ENCODE measurements at places on chromosomes 7 and 10.

DNA sequence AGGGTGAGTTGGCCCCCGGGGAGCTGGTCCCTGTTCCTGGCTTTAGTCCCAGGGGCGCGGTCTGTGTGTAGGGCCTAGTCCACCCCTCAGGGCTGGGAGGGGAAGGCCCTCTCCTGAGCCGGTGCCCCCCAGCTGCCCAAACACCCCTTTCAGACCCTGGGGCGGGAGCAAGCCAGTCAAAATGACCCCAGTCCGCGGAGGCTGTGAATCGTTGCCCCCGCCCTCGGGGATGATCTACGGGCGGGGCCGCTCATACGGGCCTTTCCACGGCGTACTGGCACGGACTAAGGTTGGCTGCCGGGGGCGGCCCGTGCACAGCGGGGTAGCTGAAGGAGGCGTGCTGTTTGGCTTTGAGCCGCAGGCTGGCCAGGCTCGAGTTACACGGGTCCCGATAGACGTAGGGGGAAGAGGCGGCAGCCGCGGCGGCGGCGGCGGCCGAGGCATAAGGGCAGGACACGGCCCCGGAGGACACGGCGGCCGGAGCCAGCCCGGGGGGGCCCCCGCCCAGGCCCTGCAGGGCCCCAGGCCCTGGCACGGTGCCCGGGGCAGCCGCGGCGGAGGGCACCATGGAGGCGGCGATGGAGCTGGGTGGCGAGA, 4.3 kb downstream of the ELOVL3 start:
- H3K27ac ChIP-seq: no peak overlapping the region
- peaks cover 20% of the 10 kb centered on the region for H3K4me1 ChIP-seq
- H3K36me3 ChIP-seq: no peaks in the 10 kb centered on the region

DNA sequence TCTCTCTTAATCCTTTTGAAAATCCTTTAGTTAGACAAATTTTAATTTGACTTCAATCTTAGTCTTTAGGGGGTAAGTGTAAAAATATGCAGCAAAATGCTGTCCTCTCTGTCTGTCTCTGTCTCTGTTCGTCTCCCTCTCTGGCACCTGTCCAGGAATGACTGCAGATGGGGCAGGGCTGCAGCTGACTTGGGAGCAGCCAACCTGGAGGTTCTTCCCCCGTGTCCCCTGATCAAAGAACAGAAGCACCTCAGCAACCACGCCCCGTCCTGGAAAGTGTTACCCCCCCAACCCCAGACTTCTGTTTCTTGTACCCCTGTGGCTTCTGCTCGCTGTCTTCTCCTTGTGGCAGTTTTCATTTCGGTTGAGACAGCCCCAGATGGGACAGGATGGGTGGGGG, 141.6 kb upstream of the NPS start:
- H3K27me3 ChIP-seq: no peaks in the 10 kb centered on the region
- H3K36me3 ChIP-seq: no peaks in the 10 kb centered on the region
- H3K4me3 ChIP-seq: no peak overlapping the region
- DNase-seq: no peak

DNA sequence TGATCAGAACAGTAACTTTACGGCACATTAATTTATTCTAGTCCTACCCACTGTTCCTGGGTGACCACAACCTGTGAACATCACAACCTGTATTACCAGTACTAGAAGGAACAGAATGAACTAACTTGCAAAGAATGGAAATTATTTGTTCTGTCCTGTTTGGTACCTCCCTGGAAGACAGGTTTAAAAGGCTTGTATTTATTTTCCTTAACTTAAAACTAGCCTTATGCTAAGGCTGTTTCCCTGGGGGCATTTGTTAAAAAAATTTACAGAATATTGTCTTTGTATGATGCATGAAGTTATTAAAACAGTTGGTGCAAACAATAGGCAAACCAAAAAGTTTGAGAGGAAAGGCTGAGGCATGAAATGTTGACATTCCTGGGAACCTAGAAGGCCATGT, 132.7 kb downstream of the DNAJC1 start:
- no peaks in the 10 kb centered on the region for H3K27me3 ChIP-seq
- H3K27ac ChIP-seq: no peak overlapping the region
- peaks cover 5% of the 10 kb centered on the region for H3K36me3 ChIP-seq
- H3K4me1 ChIP-seq: no peaks in the 10 kb centered on the region

GRCh38 chr10:122997864-122998263, 10.7 kb downstream of the IKZF5 start:
- H3K36me3 ChIP-seq: peaks cover 12% of the 10 kb centered on the region
- H3K4me1 ChIP-seq: no peaks in the 10 kb centered on the region
- H3K4me3 ChIP-seq: no peak overlapping the region
- H3K27me3 ChIP-seq: no peaks in the 10 kb centered on the region

DNA sequence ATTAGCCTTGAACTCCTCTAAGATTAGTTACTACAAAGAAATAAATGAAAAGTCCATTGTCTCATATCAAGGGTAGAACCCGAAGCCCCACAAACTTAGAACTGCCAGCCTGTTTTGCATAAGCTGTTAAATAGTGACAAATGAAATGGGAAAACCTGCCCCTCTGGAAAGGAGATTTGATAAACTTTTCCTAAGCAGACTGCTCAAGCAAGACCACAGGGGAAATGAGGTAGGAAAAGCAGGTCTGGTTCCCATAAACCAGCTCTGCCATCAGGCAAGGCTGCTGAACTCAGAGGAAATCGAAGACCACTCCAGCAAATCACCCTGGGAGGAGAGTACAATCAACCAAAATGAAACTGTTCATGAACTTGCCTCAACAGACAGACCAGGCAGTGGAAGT, 181.5 kb upstream of the AOAH start:
- H3K27me3 ChIP-seq: no peaks in the 10 kb centered on the region
- no peaks in the 10 kb centered on the region for H3K4me1 ChIP-seq
- no peak overlapping the region for H3K4me3 ChIP-seq
- no peaks in the 10 kb centered on the region for H3K36me3 ChIP-seq
- H3K27ac ChIP-seq: no peak overlapping the region

GRCh38 chr10:126420567-126421300, 32.5 kb upstream of the ADAM12 start:
- no peak for DNase-seq
- H3K36me3 ChIP-seq: no peaks in the 10 kb centered on the region
- H3K27ac ChIP-seq: no peak overlapping the region
- no peak overlapping the region for H3K4me3 ChIP-seq
- no peaks in the 10 kb centered on the region for H3K4me1 ChIP-seq

GRCh38 chr10:16756561-16757221, 60.5 kb downstream of the RSU1 start:
- H3K36me3 ChIP-seq: peaks cover 3% of the 10 kb centered on the region
- no peaks in the 10 kb centered on the region for H3K4me1 ChIP-seq
- DNase-seq: no peak
- H3K4me3 ChIP-seq: no peak overlapping the region
- H3K27ac ChIP-seq: no peak overlapping the region
- no peaks in the 10 kb centered on the region for H3K27me3 ChIP-seq

GRCh38 chr7:96670338-96671289, 39.0 kb downstream of the SEM1 start:
- H3K36me3 ChIP-seq: no peaks in the 10 kb centered on the region
- H3K27ac ChIP-seq: no peak overlapping the region
- no peaks in the 10 kb centered on the region for H3K27me3 ChIP-seq
- DNase-seq: no peak

DNA sequence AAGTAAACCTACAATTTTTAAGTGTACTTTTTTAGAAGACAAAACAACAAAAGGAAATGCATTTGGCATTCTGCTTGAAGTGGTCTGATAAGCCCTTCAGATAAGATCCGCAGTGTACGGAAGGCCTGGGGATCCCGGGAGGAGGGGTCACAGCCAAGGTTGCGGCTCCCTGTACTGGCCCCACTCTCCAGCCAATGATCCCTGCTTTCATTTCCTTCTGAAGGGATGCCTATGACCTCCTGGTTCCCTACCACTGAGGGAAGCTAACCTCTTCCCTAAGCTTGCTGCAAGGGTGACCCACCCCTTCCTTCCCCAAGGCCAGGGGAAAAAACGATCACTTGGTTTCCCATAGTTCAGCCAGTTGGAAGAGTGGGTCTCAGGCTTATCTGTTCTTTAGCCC, 5.3 kb downstream of the DENND2A start:
- H3K4me1 ChIP-seq: peaks cover 8% of the 10 kb centered on the region
- no peak overlapping the region for H3K27ac ChIP-seq
- no peaks in the 10 kb centered on the region for H3K36me3 ChIP-seq
- peaks cover 7% of the 10 kb centered on the region for H3K27me3 ChIP-seq
- H3K4me3 ChIP-seq: no peak overlapping the region

DNA sequence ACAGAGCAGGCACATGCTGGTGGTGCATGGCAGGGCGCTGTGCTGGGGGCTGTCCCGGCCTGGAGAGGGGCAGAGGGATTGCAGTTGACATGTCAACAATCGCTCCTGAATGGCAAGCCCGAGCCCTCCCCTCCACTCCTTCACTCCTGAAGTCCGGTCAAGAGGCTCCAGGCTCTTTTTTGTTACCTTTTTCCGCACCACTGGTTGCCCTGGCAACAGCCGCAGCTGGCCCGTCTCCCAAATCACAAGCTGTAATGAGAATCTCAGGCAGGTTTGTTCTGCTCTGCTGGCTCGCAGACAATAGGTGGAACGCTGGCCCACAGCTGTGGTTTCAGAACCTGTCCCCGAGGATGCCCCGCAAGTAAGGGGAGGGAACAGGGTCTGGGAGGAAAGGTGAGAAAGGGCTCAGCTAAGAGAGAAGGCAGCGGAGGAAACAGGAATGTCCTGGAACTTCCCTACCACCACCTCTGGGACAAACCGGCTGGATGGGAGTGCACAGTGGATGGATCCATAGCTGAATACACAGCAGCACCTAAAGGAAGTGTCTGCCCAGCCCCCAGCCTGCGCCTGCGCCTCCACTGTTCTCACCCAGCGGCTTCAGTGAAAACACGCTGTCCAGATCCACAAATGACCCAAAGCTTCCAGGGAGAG, 58.9 kb downstream of the CALML3 start:
- H3K36me3 ChIP-seq: no peaks in the 10 kb centered on the region
- no peaks in the 10 kb centered on the region for H3K4me1 ChIP-seq
- no peak overlapping the region for H3K4me3 ChIP-seq
- no peak overlapping the region for H3K27ac ChIP-seq
- H3K27me3 ChIP-seq: no peaks in the 10 kb centered on the region

- H3K27ac ChIP-seq: no peak overlapping the region
- H3K36me3 ChIP-seq: no peaks in the 10 kb centered on the region
- no peaks in the 10 kb centered on the region for H3K4me1 ChIP-seq
- H3K27me3 ChIP-seq: no peaks in the 10 kb centered on the region
- H3K4me3 ChIP-seq: no peak overlapping the region
Observed at GRCh38 chr7:120583899-120584586, 273.9 kb downstream of the TSPAN12 start.

- no peak overlapping the region for H3K27ac ChIP-seq
- no peak for DNase-seq
- H3K4me3 ChIP-seq: no peak overlapping the region
- no peaks in the 10 kb centered on the region for H3K27me3 ChIP-seq
Observed at GRCh38 chr10:5428133-5428532, 15.8 kb downstream of the NET1 start.

- H3K27me3 ChIP-seq: no peaks in the 10 kb centered on the region
- H3K36me3 ChIP-seq: peaks cover 27% of the 10 kb centered on the region
- DNase-seq: no peak
- no peak overlapping the region for H3K4me3 ChIP-seq
Observed at GRCh38 chr10:128073890-128074289, 52.3 kb downstream of the MKI67 start.

DNA sequence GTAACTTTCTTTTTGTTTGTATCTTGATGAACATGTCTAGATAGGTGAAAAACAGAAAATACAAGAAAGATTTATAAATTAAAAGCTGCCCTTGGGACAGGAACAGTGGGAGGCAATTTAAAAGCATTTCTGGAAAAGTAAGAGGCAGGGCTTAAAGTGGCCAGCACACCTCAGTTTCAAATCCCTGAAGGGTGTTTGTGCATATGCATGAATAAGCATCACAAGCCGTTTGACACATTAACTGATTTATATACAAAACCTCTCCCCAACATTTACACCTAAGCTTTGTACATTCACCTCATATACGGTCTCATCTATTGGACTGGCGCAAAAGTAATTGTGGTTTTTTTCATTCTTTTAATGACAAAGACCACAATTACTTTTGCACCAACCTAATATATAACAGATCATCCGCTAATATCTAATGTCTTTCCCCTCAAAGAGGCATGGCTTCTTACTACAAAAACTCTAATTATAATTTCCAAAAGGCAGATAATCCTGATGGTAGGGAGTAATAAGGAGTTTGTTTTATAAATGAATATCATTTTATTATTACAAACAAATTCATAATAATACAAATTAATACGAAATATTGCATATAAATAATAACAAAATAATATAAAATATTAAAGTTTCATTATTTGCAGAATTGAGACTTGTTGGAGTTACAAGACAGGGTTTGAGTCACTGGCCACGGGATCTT, 48.3 kb downstream of the LRGUK start:
- no peak overlapping the region for H3K4me3 ChIP-seq
- no peak for DNase-seq
- no peaks in the 10 kb centered on the region for H3K27me3 ChIP-seq
- no peaks in the 10 kb centered on the region for H3K36me3 ChIP-seq
- no peak overlapping the region for H3K27ac ChIP-seq

- no peak overlapping the region for H3K27ac ChIP-seq
- H3K27me3 ChIP-seq: no peaks in the 10 kb centered on the region
- H3K4me1 ChIP-seq: no peaks in the 10 kb centered on the region
- DNase-seq: no peak
- no peaks in the 10 kb centered on the region for H3K36me3 ChIP-seq
- H3K4me3 ChIP-seq: no peak overlapping the region
Observed at GRCh38 chr10:61643316-61643751, 19.4 kb upstream of the CABCOCO1 start.

DNA sequence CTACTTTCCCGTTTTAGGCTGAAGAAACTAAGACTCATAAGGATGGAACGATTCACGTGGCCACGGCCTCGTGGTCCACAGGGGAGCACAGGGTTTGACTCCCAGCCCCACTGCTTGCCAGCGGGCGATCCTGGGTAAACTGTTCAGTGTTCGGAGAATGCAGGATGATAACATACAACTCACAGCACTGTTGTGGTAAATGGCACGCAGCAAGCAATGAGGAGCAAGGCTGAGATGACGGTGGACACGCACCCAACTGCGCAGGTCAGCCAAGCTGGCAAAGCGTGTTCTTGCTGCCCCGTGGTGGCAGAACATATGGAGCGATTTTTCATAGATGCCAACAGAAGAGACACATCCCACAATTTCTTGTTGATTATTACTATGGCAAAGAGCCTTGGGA, 272.7 kb downstream of the DNAJB6 start:
- H3K27me3 ChIP-seq: no peaks in the 10 kb centered on the region
- no peaks in the 10 kb centered on the region for H3K4me1 ChIP-seq
- no peak overlapping the region for H3K27ac ChIP-seq
- no peaks in the 10 kb centered on the region for H3K36me3 ChIP-seq
- DNase-seq: no peak

DNA sequence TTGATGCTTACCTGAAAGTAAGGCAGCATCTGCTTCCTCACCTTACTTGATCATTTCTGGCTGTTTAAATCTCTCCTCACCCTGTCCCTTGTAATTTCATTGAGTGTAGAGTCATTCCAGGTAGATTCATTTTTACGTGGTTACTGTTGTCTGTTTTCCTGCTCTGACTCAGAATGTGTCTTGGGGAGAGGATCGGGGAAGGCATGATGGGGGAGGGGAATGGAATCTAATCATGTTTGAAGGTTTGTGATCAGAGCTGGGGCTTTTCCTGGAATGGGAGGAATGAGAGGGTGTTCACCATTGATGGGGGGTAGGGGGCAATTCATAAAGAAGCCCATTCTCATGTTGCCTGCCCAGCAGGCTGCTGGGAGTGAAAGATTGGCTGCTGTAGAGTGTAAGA, 18.7 kb downstream of the SEC24C start:
- H3K36me3 ChIP-seq: peaks cover 60% of the 10 kb centered on the region
- H3K4me3 ChIP-seq: no peak overlapping the region
- peaks cover 10% of the 10 kb centered on the region for H3K4me1 ChIP-seq

GRCh38 chr7:27110186-27111031, 7.9 kb upstream of the HOXA2 start:
- H3K4me1 ChIP-seq: no peaks in the 10 kb centered on the region
- no peak overlapping the region for H3K4me3 ChIP-seq
- no peak overlapping the region for H3K27ac ChIP-seq
- DNase-seq: no peak
- no peaks in the 10 kb centered on the region for H3K36me3 ChIP-seq

Measured in naive thymus-derived CD4-positive, alpha-beta T cell (primary cell).